ENCODE measurements at places on chromosomes 7 and 10. TPM values are rescaled to one million over a fixed set of nuclear protein-coding genes. Genes with fewer than 3 reads are reported as not detected.

GRCh38 chr7:111561654-111561903 lies 713 bp downstream of the IMMP2L start:
- no peak for DNase-seq

ANKRD2 gene
- 29.7 TPM for total RNA-seq

GRCh38 chr7:54253036-54253373 lies 289.2 kb upstream of the VSTM2A start:
- no peak for DNase-seq

CTBP2 gene
- 58.2 TPM for total RNA-seq

DNA sequence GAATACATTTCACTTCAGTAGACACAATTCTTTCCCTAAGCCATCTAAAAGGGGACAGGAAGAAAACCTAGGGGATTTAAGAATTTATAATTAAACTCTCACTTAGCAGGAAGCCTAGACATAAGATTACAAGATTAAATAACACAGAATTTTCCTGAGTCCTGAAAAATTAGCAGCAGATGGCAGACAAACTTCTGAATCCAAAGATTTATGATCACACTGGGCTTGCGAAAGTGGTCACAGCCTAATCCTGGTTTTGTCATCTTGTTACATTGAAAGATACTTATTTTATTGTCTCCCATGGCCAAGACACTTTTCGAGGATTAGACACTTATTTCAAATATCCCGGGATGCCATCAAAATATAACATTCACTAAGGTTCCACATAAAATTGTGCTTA lies 2.9 kb downstream of the ERLIN1 start:
- DNase-seq: no peak

GRCh38 chr7:32941681-32942414 lies 15.4 kb upstream of the FKBP9 start:
- DNase-seq: peak; percentile 55

- no peak for DNase-seq
These were observed 163.6 kb downstream of the GALNT11 start for GRCh38 chr7:152189061-152189460.

- no peak for DNase-seq
These were observed 150.8 kb upstream of the NPS start for GRCh38 chr10:127398140-127398970.

DNA sequence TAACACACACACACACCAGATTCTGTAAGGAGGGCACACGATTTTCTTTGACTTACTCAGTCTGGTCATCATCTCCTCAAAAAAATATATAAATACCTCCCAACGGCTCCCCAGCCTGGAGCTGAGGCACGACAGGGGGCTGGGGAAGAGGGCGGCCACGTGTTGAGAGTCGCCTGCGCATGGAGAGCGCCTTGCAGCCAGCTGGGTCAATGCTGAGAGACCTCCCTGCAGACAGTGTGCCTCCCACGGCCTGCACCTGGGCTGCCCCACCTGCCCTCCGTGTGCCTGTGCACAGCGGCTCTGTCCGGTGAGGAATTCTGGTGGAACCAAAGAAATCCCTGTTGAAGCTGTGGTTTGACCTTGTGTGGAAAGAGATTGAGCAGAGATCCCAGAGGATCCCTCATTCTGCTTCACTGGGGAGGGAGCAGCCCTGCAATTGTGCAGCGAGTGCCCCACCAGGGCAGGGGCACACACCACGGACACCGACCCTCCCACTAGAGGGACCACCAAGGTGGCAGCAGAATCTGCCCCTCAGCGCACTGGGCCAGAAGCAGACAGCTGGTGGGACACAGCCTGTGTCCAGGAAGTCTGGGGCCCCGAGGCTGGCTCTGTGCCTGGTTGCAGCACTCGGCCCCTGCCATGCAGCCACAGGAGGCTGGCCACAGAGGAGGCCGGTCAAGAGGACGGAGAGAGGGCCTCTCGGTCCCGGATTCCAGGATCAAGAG lies 150.5 kb upstream of the PPP2R2D start:
- no peak for DNase-seq

GRCh38 chr7:47536661-47537611 lies 45.0 kb downstream of the TNS3 start:
- DNase-seq: peak; percentile 88

- DNase-seq: no peak
These were observed 22.5 kb upstream of the DDC start for GRCh38 chr7:50587737-50588136.

DNA sequence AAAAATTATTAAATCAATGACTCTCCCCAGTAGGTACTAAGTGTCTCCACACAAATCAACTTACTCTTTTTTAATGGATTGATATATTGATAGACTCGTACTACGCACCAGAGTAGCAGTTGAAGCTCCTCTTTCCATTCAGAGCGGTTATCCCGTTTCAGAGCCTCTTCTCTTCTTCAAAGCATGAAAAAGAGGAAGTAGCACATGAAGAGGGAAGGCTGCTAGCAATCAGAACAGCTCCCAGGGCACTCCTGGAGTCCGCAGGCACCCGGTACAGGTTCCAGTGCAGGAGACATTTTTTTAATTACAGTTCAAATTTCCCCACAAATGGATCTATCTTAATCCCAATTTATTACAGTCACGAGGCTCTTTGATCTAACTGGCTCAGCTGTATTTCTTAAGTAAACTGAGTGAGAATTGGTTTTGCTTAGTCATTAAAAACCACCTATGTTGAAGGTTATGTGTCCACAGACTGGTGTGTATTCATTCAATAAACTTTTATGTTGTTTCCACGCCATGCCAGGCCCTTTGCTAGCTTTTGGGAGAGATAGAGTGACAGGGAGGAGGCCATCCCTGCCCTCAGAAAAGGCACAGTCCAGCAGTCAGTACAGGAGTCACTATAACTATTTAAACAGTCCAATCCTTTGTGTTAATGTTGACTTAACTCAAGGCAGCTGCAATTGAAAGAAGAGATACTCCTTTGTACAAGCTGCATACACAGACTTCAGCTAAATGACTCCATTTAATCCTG lies 32.1 kb upstream of the CALN1 start:
- DNase-seq: peak; percentile 22

- DNase-seq: no peak
These were observed 27.7 kb downstream of the CCM2 start for GRCh38 chr7:45027774-45028114.

DNA sequence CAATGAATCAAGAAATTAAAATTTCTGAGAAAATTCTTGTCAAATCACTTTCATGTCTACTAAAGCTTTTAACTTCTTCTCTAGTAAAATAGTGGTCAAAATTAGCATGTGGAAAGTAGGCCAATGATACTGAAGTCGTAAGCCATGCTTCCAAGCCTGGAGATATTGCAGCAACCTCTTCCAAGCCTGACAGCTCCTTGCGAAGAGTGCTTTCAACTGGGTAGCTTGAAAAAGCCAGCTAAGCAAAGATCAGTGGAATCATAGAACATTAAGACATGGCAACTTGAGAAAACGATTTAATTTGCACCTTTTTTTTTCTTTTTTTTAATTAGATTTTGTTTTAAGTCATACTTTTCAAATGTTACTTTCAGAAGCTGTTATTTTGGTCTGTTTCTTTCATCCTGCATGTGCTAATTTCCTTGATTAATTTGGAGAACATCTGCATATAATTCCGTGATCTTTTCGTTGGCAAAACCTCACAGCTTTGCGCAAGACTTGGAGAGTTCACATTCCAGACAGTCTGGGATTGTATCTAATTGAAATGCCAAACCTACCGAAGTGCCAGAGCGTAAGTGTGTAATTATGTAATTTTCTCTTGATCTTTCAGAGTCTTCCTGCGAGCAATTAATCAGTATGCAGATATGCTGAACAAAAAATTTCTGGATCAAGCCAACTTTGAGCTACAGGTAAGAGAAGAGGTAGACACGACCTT lies 142.2 kb upstream of the INSYN2A start:
- peak; percentile 24 for DNase-seq

- DNase-seq: no peak
These were observed 14.0 kb upstream of the PCGF5 start for GRCh38 chr10:91206427-91206826.

DNA sequence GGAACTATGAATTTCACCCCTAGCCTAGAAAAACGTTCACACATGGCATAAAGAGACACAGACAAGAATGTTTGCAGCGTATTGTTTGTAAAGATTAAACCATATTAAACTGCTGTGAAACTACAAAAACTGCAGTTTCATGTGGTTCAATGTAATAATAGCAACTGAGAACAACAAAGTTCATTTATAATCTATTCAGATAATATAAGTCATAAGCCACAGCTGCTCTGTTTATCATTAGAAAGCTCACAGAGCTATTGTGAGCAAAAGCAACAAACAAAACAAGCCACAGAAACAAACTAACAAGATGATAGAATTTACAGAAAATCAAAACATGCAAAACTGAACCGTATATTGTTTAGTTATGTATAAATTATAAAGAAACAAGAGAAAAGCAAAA lies 113.5 kb downstream of the AHR start:
- DNase-seq: no peak

- DNase-seq: no peak
These were observed 22.3 kb upstream of the PCBD1 start for GRCh38 chr10:70910486-70911341.

PSMC2 gene
- total RNA-seq: 142 TPM

DNA sequence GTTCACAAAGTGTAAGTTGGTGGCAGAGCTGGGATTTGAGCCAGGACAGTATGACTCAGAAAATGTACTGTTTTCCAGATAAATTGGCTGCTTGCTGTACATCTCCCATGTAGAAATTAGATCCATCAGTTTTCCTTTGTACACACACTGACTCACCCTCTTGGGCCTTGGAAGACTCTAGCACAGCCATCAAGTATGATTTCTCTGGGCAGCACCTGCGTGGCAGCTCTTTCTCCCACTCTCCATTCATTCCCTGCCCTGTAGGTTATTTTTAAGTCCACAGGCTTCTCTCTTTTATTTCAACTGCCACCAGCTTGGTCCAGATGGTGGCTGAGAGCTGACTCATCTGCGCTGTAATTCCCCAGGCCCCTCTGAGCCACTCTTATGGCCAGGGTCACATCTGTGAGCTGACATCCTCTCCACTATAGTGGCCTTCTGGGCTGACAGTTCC lies 28.3 kb upstream of the SDK1 start:
- peak; percentile 32 for DNase-seq

- no peak for DNase-seq
These were observed 19.0 kb downstream of the POLR3A start for GRCh38 chr10:78010278-78010677.

DNA sequence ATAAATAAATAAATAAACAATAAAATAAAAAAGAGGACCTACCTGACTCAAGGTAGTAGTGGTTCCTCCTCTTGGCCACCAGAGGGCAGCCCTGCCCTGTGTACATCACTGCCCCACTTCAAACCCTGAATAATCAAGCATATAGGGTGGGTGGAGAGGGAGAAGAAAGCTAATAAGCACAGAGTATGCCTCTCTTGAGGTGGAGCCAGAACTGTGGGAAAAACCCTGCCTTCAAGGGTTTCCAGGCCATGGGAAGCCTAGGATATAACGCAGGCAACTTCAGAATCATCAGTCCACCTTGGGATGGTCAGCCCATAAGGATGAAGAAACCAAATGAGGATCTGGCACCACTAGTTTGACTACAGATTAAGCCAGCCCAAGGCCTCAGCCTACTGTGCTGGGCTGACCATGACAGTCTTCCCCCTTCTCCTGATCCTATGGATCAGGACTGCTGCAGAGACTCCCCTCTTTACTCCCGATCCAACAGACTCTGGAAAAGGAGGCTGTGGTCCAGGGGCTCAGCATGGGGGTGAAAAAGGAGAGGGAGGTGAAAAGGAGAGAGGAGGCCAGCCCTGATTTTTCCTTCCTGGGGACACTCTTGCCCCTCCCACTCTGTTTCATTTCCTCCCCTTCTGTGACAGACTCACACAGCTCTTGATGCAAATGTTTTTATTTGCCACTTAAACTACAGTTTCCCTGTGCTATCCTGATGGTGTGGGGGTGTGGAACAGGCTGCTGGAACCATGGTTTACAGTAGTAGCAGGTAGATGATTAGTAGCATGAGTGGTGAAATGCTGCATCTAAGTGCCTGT lies 10.1 kb downstream of the AVPI1 start:
- peak; percentile 71 for DNase-seq

DNA sequence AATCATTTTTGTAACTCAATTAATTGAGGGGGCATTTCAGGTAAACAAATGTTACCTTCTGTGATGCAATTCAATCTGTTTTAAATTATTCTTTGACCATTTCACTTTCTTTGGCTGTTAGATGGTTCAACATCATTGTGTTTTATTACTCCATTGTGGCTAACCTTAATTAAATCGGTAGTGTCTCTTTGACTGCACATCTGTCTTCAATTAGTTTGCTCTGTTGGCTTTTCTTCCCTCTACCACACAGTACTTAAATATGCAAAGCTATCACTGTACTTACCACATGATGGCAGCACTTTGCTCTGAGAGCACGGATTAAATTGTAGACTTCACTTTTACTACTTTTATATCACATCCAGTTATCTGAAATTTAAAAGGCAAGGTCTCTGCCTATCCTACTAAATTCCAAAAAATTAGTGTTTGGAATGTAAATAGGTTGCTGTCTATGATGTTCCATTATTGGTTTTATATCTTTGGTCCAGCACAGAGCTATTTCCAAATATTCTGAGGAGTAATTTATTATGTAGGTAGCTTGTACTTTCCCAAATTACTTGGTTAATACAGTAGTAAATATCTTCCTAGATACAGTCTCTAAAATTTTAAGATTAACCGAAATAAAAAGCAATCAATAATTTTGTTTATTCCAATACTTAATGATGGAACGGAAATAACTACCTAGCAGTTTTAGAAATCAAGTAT lies 352.0 kb downstream of the PCLO start:
- peak; percentile 67 for DNase-seq

GRCh38 chr10:63265222-63265617 lies 132.1 kb downstream of the NRBF2 start:
- peak; percentile 84 for DNase-seq

DNA sequence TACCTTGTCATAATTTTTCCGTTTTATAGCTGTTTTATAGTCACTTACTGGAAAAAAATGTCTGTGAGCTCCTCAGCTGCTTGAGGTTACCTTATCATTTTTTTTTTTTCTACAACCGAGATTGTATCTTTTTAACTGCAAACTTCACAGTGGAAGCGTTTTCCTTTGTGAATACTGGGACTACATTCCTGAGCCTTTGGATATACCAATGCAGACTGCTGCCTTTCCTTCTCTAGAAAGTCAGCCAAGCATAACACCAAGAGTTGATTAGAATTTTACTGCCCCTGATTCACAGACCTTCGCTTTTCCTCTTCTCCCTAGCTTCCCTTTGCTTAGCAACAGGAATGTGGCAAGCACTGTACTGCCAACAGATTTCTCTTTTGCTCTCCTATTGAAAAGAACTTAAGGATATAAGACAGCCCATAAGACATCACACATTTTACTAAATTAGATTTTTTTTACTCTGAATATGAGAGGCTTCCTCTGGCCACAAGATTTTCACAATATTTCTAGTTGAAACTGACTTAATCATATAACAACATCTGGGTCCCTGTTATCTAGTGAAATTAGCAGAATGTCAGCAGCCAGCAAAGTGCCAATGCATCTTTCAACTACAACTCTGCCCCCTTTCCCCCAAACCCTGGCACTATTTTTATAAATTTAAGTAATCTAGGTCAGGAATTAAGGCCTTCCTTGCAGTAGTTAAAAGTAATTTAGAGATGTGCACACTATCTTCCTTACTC lies 170.6 kb downstream of the PRKG1 start:
- DNase-seq: peak; percentile 40

GRCh38 chr7:13901577-13901976 lies 87.9 kb downstream of the ETV1 start:
- DNase-seq: no peak
